ENCODE measurements at places on chromosomes 6 and 20.

GRCh38 chr20:14497004-14497403, 159.6 kb upstream of the FLRT3 start:
- no peak for DNase-seq

DNA sequence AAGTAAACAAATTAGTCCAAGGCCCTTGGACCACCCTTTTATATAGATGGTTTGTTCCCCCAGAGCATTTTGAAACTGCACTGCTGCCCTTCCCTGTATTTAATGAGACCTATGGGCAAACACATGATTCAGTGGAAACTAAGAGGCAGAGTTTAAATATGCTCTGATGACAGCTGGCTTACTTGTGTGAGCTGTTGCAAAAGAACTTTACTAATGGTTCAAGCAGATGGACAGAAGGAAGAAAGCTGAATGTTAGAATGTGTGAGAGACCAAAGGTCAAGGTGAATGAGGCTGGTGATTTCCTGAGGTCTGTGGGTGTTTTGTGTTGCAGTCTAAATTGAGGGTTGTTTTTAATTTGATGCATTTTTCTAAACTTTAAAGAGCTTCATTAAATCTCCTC, 123.0 kb upstream of the CEP162 start:
- no peak for DNase-seq

DNA sequence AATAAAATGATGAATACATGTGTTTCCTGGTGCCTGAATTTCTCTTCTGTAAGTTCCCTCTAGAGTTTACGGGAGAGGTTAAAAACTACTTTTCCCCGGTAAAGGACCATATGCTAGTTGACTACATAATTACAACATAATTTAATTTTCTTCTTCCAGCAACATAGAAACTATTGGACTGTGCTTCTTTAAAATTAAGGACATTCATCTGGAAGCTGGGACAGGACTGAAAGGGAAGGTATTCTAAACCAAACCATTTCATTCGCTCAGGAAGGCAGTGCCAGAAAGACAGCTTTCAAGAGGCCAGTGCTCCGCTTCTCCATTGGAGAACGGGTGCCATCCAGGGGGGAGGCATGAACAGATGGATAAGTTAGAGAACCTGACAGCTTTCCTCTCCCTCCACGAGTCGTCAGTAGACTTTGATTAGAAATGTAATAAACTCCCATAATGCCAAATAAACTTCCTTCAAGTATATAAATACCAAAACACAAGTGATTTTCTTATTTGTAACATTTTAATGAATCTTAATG, 458.0 kb upstream of the SOX4 start:
- DNase-seq = no peak

- no peak for DNase-seq
Measured at GRCh38 chr20:49636447-49636846, 68.5 kb upstream of the PTGIS start.

GRCh38 chr6:154882107-154882506, 113.0 kb upstream of the TIAM2 start:
- no peak for DNase-seq

- no peak for DNase-seq
Measured at GRCh38 chr6:87830907-87831306, 128.9 kb upstream of the AKIRIN2 start.

DNA sequence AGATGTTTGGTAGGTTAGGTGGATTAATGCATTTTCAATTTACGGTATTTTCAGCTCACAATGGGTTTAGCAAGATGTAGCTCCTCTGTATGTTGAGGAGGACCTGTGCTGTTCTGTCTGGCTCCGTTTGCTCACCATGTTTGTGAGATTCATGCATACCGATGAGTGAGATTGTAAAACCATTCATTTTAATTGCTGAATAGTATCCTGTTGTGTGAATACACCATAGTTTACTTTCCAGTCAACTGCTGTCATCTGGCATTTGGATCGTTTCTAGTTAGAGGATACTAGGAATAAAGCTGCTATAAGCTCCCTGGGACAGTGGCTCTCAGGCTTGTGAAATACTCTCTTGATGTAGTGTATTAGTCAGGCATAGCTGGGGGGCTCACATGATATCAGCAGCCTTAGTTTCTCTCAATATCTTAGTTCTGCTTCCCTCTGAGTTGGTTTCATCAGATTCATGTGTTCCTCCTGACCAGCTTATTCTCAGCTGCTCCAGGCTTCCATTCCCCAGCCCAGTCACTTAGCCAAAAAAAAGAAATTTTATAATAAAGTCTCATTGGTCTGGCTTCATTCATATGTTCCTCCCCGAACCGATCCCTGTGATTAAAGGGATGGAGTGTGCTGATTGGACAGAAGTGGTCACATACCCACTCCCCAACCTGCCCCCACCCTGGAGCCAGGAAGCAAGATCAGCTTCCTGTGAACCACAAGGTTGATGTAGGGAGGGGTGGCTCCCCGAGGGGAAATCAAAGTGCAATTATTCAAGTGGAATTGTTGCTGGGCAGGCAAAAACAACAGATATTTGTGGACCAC, 10.9 kb upstream of the B4GALT5 start:
- peak; percentile 63 for DNase-seq

Data from left kidney (tissue), 8 donors.